ENCODE measurements at places on chromosomes 5 and 9.

GRCh38 chr9:127360829-127361228, 36.1 kb upstream of the SLC2A8 start:
- DNase-seq: no peak

GRCh38 chr9:132538071-132538470, 44.3 kb upstream of the BARHL1 start:
- DNase-seq: no peak

DNA sequence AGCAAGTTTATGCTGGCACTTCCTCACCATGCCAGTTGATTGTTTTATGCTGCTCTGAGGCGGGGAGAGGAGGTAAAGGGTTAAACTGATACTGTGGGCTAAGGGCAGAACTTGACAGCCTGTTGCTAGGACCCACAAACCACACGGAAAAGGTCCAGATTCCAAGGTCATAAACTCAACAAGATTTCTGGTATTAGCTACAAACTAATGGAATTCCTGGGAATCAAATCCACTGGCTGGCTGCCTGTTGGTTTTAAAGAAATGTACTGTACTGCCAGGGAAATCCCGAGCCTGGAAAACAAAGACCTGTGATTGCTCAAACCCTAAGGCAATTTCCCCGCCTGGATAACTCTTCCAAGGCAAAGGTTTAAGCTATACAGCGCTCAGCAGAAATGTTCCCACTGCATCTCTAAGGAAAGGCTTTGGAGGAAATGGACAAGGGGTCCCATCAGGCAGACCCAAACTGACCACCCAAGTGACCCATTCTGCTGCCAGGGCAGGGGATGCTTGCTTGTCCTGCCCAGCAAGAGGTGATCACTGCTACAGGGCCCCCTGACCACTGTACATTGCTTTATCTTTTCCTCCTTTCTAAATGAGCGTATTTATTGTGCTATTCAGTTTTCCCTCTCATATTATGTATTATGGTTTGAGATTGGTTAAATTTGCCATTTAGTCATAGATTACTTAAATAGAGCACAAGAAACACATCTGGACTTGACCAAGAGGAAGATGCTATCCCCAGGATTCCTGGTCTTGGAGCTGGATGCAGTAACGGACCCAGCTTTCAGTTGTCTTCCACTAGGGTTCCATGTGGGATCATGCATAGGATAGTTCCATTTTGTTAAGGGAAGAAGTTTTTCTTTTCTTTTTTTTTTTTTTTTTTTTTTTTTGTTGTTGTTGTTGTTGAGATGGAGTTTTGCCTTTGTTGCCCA, 124.3 kb downstream of the SUSD1 start:
- no peak for DNase-seq

GRCh38 chr9:20640331-20641187, 18.3 kb upstream of the MLLT3 start:
- no peak for DNase-seq

DNA sequence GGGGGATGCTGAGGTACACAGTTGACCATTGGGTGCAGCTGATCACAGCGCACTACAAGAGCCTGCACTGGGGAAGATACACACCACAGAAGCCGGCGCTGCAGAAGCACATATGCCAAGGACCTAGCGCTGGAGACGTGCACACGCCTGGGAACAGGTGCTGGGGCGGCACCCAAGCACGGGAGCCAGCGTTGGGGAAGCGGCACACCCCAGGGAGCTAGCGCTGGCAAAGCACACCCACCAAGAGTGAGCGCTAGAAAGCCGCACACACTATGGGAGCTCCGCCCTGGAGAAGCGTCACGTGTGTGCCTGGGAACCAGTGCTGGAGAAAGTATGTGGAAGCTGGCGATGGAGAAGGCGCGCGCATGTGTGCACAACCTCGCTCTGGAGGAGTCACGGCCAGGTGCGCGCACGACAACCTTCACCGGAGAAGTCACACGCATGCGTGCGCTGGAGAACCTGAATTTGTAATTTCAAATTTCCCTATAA, 4.5 kb downstream of the FANCC start:
- peak; percentile 41 for DNase-seq

GRCh38 chr9:28970241-28970654, 1397.0 kb upstream of the C9orf72 start:
- DNase-seq: no peak

GRCh38 chr5:64576250-64576649, 70.4 kb downstream of the RGS7BP start:
- no peak for DNase-seq

DNA sequence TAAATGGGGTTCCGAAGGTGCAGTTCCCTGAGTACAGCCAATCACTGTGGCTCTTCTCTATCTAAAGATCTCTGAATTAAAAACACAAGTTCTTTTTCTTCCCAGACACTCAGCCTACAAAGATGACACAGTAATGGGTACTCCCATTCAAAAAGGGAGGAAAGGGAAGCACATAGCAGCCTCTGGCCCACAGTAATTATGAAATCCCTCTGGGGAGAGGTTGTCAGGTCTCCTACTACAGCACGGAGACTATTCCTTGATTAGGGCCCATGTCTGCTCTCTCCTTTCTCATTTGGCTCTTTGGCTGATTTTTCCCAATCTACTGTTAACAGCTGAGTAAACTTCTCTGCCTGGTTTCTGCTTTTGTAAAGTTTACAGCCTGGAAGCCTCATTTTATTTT, 62.0 kb upstream of the RANBP3L start:
- no peak for DNase-seq

GRCh38 chr9:6015278-6016157, at the start of gene RANBP6:
Gene RANBP6, minus strand, starts transcription at chr9:6015624. Its CDS starts 17 bp downstream, at chr9:6015607.
- peak; percentile 73 for DNase-seq

GRCh38 chr9:75995066-75995465, 104.6 kb downstream of the PCSK5 start:
- no peak for DNase-seq

- DNase-seq: no peak
These were observed 9.4 kb downstream of the VDAC1 start for GRCh38 chr5:133995341-133995740.

- DNase-seq: no peak
These were observed 52.4 kb upstream of the PPARGC1B start for GRCh38 chr5:149677731-149678130.

GRCh38 chr9:6816581-6816980, 58.8 kb downstream of the KDM4C start:
- no peak for DNase-seq

- DNase-seq: no peak
These were observed 378.6 kb upstream of the KLF4 start for GRCh38 chr9:107868186-107868585.

DNA sequence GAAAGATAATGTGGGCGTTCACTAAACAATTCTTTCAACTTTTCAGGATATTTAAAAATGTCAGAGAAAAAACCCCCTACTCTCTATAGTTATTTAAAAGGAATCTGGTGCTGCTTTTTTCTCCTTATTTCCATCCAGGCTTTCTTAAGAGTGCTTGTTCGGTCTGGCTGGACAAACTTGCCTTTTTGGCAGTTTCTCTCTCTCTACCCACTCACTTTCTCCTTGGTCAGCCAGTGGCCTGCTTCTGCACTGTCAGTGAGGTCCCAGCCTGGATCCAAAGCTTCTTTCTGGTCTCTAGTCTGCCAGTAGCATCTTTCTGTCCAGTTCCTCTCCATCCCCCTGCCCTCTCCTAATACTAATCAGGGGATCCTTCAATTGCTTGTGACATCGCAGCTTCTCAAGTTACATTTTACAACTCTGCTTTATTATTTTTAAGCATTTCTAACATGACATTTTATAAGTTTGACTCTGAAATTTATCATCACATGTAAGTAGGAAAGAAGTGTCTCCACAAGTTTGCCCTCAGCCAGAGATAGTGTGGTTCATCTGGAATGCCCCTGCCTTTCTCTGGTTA, 50.4 kb downstream of the PIK3R1 start:
- DNase-seq: no peak

DNA sequence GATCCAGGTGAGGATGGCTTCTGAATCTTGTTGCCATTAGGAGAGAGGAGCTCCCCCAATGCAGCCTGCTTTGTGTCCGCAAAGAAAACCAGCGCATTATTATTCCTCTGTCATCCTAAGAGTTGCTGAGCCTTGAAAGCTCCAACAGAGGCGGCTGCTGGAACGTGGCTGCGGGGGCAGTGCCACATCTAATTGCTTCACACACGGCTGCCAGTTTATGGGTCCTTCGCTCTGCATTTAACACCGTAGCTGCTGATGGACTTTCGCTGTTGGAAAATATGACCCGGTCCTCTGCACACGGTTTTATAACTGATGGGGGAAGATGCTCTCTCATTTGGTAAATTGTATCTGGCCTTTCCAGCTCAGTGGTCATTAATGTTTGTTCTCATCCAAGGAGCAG, 38.0 kb downstream of the ZNF622 start:
- no peak for DNase-seq

DNA sequence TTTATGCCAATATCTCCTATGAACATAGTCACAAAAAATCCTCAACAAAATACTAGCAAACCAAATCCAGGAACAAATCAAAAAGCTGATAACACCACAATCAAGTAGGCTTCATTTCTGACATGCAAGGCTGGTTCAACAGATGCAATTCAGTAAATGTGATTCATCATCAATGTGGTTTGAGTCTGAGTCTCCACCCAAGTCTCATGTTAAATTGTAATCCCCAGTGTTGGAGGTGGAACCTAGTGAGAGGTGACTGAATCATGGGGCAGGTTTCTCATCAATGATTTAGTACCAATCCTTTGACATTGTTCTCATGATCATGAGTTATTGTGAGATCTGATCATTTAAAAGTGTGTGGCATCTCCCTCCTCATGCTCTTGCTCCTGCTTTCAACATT, 1072.7 kb downstream of the NR2F1-AS1 start:
- no peak for DNase-seq

GRCh38 chr9:127899128-127899943, at the start of gene ST6GALNAC6:
Gene ST6GALNAC6, minus strand, starts transcription at chr9:127899603. Its CDS starts 1,622 bp downstream, at chr9:127897981.
- peak; percentile 94 for DNase-seq

DNA sequence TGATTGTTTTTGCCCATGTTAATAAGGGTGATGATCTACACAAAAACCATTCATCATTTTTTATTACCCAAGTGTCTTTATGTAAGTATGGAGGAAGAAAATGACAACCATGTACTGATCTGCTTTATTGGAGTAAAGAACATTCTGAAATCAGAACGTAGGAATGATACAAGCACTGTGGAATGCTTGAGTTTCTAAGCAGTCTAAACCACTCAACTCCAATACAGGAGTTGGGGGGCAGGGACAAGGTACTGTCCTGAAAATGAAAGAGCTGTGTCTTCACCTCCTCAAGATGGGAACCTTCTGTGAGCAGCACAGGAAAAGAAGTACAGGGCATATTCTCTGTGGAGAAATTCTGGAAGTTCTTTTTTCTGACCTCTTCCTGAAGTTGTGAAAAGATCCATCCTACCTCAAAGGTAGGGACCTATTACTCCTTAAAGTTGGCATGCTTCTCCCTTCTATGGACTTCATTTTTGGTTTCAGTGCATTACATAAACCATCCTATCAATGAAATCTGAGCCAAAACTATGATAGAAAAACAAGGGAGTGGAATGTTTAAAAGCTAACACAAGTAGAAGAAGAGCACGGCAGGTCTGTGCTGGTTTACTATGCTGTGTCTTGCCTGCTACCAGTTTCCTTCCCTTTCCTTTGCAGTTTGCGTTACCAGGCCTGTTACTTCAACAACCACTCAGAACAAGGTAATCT, 202.6 kb downstream of the SEMA5A start:
- DNase-seq: no peak

GRCh38 chr5:148312153-148312552, at the start of gene SPINK7:
Gene SPINK7, plus strand, starts transcription at chr5:148312423. Its CDS starts 61 bp downstream, at chr5:148312484.
- DNase-seq: no peak

- DNase-seq: no peak
These were observed 131.3 kb downstream of the ZDHHC21 start for GRCh38 chr9:14561929-14562405.

DNA sequence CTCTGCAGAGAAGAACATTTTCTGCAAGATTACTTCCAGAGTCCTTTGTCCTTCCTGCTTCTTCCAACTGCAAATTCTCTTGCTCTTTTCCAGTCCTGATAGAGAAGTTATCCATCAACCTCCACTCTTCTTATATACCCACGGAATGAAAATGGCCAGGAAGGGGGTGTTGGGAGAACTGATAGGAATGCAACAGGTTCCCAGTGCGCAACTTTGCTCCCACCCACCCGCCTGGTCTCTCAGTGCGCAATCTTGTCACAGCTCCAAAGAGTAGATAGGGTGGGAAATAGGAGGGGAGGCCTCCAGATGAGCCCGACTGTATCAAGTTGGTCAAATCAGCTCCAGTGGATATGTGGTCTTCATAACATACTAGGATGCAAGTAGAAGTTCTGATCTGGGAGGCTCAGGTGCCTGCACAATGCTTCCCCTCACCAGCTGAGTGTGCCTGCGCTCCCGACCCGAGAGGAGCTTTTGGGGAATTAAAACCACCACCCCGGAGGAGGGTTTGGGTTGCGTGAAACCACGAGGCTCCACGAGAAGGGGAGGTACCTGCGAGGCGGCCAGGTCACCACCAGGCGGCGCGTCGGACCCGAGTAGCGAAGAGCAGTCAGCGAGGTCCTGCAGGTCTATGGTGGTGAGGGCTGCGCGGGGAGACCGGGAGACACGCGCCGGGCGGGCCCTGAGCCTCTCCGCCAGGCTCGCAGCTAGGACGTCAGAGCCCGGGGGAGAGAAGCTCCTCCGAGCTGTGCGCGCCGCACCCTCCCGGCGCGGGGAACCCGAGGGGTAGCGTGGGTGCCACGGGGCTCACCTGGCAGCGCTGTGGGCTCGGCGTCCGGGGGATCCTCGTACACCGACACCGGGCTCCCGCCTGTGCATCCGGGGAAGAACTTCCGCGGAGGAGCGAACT, 835 bp downstream of the MCIDAS start:
- DNase-seq: peak; percentile 71

- no peak for DNase-seq
These were observed 1434.5 kb upstream of the CDH6 start for GRCh38 chr5:29758986-29759421.

DNA sequence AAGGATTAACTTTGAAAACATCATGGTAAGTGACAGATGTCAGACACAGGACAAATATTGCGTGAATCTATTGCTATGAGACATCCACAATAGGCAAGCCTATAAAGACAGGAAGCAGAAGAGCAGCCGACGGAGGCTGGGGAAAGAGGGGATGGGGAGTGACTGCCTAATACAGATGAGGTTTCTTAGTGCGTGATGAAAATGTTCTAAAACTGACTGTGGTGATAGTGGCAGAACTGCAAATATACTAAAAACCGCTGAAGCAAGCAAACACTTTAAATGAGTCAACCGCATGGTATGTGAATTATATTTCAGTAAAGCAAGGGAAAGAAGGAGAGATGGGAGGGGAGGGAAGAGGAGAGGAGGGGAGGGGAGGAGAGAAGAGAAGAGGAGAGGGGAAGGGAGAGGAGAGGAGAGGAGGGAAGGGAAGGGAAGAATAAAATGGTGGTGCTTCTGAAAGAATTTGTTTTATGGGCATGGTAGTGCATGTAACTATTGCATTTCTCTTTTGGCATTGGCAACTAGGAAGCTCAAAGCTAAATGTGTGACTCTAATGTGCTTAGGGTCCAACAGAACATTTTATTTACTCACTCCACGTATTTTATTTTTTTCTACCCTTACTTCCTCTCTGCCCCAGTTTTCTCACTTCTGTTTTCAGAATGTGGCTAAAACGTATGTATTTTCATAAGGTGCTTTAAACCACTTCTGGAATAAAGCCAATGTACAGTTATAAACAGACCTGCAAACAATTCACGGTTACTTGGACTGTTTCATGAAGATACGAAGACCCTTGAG, 21.3 kb downstream of the AKNA start:
- DNase-seq: no peak
